ENCODE measurements at places on chromosomes 16 and 17.

GRCh38 chr16:75660321-75660720 is 12.7 kb downstream of the TERF2IP start:
- H3K36me3 ChIP-seq, result peaks cover 60% of the 10 kb centered on the region
- H3K4me1 ChIP-seq, result peaks cover 5% of the 10 kb centered on the region
- H3K4me3 ChIP-seq, result no peak overlapping the region
- H3K27me3 ChIP-seq, result no peaks in the 10 kb centered on the region

DNA sequence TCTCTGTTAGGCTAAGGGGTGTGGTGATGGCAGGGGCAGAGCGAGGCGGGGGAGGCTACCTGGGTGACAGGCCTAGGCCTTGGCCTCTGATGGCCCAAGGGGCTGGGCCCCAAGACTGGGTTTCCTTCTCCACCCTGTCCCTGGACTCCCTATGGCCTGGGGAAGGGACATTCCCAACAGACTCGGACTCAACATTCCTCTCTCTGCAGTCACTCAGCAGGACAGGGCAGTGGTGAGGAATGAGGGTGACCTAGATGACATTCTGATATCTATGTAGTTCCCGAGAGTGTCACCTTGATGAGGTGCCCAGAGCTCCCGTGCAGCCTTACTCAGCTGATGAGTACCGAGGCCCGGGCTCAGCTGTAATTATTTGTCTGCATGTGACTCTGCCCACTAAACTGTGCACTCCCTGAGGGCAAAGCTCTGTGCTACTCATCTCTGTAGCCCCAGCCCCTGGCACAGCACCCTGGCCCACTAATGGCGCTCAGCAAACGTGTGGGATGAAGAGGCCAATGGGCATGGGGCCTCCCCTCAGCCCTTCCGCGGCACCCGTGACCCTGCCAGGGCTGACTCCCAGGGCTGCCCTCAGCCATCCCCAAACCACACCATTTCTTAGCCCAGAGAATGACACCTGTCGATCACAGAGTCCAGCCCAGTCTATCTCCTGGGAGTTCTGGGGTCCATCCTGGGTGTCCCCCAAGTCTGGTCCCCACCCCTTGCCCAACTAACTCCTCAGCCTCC is 2.2 kb downstream of the PLCD3 start:
- no peak for DNase-seq
- peaks cover 4% of the 10 kb centered on the region for H3K27me3 ChIP-seq
- no peak overlapping the region for H3K27ac ChIP-seq
- no peak overlapping the region for H3K4me3 ChIP-seq
- no peaks in the 10 kb centered on the region for H3K36me3 ChIP-seq

DNA sequence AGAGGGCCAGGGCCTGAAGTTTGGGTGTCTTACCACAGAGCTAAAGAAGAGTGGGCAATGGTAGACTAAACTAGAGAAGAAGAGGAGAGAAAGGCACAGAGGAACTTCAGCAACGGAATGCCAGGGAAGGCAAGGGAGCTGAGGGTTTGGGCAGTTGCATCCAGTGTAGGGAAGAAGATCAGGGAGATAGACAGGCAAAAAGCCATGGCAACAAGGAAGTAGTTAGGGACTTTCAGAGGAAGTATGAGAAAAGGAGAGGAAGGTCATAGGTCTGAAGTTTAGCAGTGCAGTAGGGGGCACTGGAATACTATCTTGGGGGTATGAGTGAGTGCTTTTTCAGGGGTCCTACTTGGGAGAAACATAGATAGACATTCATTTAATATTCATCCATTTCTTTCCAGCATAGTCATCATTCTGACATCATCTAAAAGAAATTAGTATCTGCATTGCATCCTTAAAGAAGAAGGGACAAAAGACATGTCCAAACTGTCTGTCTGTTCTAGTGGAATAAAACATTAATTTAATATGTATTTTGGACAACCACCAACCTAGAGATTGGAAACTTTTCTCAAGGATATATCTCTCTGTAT is 2.2 kb upstream of the NF1 start:
- H3K4me1 ChIP-seq, result peaks cover 15% of the 10 kb centered on the region
- H3K36me3 ChIP-seq, result peaks cover 2% of the 10 kb centered on the region
- DNase-seq, result no peak
- H3K4me3 ChIP-seq, result no peak overlapping the region
- no peaks in the 10 kb centered on the region for H3K27me3 ChIP-seq

GRCh38 chr17:34199932-34200534 is 55.1 kb upstream of the CCL2 start:
- no peak overlapping the region for H3K27ac ChIP-seq
- peak; percentile 68 for DNase-seq
- peaks cover 23% of the 10 kb centered on the region for H3K4me1 ChIP-seq
- H3K4me3 ChIP-seq, result no peak overlapping the region

DNA sequence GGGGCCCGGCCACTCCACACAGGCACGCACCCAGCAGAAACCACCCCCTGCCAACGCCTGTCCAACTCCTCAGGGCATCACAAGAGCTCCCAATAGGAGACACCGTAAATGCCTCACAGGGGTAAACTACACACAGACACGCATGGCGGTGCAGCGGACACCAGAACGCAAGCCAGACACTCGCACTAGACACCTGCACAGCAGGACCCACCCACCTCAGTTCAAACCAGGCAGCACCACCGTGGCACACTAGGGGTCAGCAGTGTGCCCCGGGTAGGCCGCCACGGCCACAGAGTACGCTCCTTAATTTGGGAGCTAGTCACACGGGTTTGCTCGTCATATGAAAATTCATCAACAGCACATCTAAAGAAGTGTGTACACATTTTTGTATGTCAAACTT is 3.4 kb downstream of the SLC38A10 start:
- peaks cover 57% of the 10 kb centered on the region for H3K36me3 ChIP-seq
- peak overlapping the region; percentile 50 for H3K27ac ChIP-seq
- peak overlapping the region; percentile 51 for H3K4me3 ChIP-seq
- peaks cover 44% of the 10 kb centered on the region for H3K4me1 ChIP-seq
- no peaks in the 10 kb centered on the region for H3K27me3 ChIP-seq
- DNase-seq, result peak; percentile 85

DNA sequence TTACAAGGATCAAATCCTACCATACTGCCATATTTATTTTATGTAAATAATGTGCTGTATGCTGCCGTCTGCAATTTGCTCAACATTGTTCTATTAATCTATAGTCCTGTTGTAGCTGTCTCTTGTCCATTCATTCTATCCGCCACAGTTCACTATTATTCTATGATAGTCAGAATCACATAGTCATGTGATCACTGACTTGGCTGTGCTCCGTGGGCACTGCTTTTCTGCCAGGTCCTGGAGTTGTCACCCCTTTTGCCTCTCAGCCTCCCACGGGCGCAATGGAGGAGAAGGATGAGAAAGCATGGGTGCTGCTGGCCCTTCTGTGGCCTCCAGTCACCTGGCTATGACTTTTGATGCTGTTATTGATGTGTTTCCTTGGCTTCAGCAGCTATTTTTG is 37.3 kb upstream of the ANKFY1 start:
- H3K27ac ChIP-seq, result no peak overlapping the region
- H3K36me3 ChIP-seq, result peaks cover 78% of the 10 kb centered on the region
- no peaks in the 10 kb centered on the region for H3K27me3 ChIP-seq
- H3K4me1 ChIP-seq, result peaks cover 25% of the 10 kb centered on the region
- DNase-seq, result no peak
- H3K4me3 ChIP-seq, result no peak overlapping the region
